ENCODE measurements at places on chromosomes 6 and 20. TPM values are rescaled to one million over a fixed set of nuclear protein-coding genes. Genes with fewer than 3 reads are reported as not detected.

GRCh38 chr6:51077821-51078518 is 259.3 kb downstream of the TFAP2B start:
- DNase-seq = no peak

- DNase-seq = no peak
Measured at GRCh38 chr6:87858440-87858839, 156.4 kb upstream of the AKIRIN2 start.

DNA sequence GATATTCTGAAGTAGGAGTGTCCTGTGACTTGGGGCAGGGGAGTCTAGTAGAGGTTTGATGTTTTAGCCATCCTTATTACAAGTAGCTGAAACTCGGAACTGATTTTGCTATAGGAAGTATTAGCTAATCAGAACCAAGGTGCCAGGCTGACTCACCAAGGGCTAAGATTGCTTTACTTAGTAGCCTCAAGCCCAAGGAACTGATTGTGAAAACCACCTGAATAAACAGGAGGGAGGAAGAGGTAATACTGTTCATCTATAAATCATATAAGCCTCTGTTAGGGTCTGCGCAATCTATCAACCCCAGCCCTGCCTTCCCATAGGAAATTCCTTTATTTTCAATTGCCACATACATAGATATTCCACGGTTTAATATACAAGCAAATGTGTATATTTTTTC is 54.4 kb downstream of the GNAS start:
- DNase-seq = no peak

DNA sequence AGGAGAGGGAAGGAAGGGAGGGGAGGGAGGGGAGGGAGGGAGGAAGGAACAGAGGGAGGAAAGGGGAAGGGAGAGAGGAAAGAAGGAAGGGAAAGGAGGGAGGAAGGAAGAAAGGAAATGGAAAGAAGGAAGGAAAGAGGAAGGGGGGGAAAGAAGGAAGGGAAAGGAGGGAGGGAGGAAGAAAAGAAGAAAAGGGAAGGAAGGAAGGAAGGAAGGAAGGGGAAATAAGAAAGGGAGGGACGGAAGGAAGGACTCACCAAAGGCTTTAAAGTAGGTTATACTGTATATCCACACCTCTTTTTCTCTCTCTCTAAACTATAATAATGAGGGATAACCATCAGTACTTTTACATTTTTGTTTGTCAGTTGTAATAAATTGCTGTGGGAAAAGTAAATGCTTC is 324.9 kb downstream of the ARHGAP18 start:
- DNase-seq = no peak

DNA sequence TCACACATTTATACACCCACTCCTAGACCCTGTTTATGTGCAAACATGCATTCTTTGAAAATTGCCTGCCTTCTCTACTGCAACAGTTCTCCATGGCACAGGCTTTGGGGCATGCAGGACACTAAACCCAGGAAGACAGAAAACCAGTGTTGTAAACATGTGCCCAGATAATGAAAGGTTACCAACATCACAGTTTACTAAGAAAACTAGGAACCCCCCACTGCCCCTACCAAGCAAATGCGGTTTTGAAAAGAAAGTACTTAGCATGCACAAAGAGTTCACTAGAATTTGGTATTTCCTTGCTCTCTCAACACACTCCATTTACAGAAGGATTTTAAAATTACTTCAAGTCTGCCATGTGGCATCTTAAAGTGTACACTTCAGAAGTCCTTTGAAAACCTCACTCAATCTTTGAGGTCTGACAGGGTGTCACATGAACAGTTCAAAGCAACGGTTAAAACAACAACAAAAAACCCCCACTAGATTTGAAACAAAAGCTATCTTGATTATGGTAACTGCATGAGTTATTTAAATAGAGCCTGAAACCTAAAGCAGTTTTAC is 245.0 kb downstream of the GMPR start:
- DNase-seq = no peak

GRCh38 chr6:159788753-159789376 is 537 bp downstream of the TCP1 start:
- DNase-seq = peak; percentile 55

- no peak for DNase-seq
Measured at GRCh38 chr20:58294497-58295455, 14.7 kb upstream of the RAB22A start.

DNA sequence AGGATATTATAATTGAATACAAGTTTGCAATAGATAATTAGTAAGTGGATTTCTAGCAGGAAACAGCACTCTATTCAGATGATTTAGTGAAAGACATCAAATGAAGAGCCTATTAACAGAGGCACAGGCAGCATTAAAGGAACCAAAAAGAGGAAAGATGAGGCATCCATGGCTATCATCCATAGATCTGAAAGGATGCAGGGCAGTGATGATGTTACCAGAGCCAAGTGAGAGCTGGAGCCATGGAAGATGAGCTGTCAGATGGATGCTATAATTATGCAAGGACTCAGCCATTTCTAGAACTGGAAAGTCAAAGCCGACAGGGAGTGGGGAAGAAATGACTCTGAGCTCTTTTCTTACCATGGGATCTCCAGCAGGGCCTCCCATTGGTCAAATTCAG is 66.8 kb upstream of the ANKEF1 start:
- DNase-seq = no peak

DNA sequence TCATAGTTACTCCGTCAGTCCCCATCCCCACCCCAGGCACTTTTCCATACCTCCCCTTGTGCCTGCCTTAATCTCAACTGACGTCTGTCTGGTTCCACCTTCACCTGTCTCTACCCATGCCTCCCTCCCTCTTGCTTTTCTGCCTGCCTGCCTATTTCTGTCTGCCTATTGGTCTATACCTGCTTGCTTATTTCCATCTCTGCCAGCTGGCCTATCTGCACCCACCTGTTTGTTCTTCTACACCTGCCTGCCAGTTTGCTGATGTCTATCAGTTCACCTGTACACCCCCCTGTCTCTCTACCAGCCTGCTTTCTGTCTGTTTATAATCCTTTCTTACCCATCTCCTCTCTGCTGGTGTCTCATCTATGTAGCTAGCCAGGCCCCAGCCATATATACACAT is 87.5 kb downstream of the RALGAPA2 start:
- DNase-seq = no peak

DNA sequence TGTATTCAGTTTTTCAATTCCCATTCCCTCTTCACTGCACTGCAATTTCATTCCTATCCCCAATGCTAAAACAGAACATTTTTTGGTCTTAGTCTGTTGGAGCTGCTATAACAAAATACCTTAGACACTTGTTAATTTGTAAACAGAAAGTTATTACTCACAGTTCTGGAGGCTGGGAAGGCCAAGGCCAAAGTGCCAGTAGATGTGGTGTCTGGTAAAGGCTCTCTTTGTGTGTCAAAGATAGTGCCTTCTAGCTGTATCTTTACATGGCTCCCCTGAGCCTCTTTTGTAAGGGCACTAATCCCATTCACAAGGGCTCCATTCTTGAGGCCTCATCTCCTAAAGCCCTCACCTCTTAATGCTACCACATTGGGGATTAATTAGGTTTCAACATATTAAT is 40.0 kb downstream of the PHIP start:
- DNase-seq = no peak

- DNase-seq = no peak
Measured at GRCh38 chr6:44201638-44202303, 15.0 kb upstream of the MYMX start.

DNA sequence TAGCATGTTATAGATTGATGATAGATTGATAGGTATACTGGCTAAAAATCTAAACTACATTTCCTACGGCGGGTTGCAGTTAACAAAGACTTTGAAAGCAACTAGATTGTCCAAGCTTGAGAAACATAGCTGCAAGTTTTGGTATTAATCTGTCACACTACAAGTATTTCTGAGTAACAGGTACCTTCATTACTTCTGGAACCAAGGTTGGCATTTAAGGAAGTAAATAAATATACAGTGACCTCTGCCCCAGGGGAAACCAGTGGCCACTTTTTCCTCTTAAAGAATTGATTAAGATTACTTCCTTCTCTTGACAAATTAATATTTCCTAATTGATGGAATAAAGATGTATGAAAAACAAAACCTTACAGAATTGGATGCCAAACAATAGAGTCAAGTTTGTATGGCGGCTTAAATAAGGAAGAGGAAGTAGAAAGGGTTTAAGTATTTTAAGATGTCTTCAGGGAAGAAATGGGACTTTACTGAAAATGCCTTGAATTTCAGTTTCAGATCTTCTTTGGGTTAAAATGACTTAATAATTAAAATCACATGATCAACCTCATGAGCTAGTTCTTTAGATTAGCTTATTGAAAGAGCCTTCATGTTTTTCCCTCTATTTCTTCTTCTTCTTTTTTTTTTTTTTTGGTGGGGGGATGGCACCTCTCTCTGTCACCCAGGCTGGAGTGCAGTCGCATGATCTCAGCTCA is 132.8 kb downstream of the DOK5 start:
- DNase-seq = no peak

The GTF2H4 gene
- 23.6 TPM for total RNA-seq

The THBD gene
- total RNA-seq = 11.8 TPM

The IRF4 gene
- 0.54 TPM for total RNA-seq

The LAMP5 gene
- total RNA-seq = not detected

The NDRG3 gene
- total RNA-seq = 27.5 TPM

The ECT2L gene
- 0.70 TPM for total RNA-seq

The SIRPB2 gene
- total RNA-seq = 3.1 TPM
